ENCODE measurements at places on chromosomes 2 and 18.

- DNase-seq: no peak
These were observed 71.7 kb downstream of the TPGS2 start for GRCh38 chr18:36757081-36757480.

DNA sequence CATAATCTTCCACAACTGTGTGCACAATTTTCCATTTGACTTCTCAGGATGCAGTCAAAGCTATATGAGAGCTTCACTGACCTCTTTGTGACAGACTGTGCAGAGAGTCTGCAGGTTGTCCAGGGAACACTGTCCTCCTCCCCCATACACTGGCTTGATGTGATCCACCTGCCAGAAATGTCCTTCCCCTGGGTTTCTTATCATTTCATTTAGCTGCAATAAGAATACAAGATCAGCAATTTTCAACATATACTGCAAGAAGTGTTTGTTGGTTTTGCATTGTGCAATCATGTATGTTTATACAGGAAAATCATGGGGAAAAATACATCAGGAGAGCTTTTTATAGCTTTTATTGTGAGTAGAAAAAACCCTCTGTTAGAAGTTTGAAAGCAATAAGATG, 150.7 kb downstream of the RAB3GAP1 start:
- DNase-seq: no peak

DNA sequence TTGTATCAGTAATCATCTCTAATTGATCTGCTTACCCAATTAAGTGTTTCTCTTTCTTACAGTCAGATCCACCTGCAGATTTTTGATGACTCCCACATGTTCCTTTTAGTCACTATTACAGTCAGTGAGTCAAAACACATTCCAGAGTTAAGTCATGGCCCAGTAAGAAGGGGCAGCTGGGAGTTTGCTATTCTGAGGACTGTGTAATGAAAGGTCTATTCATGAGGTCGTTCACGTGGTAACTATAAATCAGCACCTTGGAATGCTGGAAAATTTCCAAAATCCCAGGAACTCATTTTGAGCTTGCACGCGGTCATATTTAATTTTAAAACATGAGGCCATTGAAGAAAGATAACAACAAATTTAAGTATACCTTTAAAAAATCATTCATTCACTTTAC, 252.5 kb downstream of the XIRP2 start:
- DNase-seq: no peak

GRCh38 chr2:218860950-218861381, 1.4 kb downstream of the WNT6 start:
- no peak for DNase-seq

DNA sequence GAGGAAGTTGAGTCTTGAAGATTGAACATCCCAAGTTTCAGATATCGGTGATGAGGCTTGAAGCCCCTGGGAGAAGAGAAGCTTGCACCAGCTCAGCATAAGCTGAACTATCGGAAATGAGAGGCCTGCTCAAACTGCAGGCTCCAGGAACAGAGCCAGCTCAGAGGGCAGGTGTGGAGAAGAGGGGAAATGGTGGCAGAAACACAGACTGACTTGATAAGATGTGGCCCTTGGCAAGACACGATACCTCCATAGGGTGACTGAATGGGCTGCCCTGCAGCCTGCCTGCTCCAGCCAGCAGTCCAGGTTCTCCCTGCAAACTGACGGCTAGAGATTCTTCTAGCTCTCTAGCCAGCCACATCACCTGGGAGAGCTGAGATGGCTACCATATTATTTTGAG, 86.6 kb downstream of the MYT1L start:
- DNase-seq: no peak

- DNase-seq: no peak
These were observed 571.6 kb downstream of the ARHGAP15 start for GRCh38 chr2:143700865-143701264.

GRCh38 chr18:23981369-23981980, 33.1 kb upstream of the TTC39C start:
- no peak for DNase-seq

DNA sequence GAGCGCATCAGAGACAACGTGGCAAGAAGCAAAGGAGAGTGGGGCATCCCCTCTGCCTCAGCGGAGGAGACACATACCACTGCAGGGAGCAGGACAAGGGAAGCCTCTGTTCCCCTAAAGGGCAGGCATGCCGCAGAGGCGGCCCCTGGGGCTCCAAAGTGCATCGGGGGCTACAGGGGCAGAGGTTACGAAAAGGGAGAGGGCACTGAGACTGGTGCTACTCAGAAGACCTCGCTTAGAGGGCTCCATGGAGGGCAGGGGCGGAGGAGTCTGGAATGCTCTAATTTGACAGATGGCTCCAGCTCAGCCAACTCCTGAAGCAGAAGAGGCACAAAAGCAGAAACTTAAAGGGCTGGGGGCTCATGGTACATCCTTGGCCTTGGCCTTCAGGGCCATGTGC, 39.8 kb downstream of the FAM178B start:
- DNase-seq: no peak

GRCh38 chr18:36419900-36420531, 122.5 kb downstream of the FHOD3 start:
- DNase-seq: no peak

GRCh38 chr2:32235315-32235714, 29.4 kb downstream of the NLRC4 start:
- no peak for DNase-seq

GRCh38 chr2:232104076-232104646, 142.6 kb downstream of the DIS3L2 start:
- no peak for DNase-seq

DNA sequence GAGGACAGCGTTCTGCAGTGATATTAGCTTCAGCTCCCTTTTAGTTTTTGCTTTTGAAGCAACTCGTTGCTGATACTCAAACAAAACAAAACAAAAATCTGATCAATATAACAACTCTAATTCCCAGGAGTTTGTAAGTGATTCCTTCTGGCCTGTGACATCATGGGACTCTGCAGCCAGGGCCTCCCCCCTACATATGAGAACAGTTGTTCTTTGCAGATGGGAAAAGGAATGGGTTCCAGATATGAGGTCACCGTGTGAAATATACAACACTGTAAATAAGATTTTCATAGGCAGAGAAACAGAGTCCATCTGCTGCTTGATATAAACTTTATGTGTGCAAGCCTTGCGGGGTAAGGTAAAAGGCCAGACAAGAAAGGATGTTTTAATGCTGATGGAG, 56.7 kb downstream of the DIS3L2 start:
- no peak for DNase-seq

GRCh38 chr2:48323146-48323545, 206.8 kb upstream of the STON1 start:
- DNase-seq: no peak

GRCh38 chr18:77000527-77000926, 132.1 kb downstream of the MBP start:
- peak; percentile 55 for DNase-seq

DNA sequence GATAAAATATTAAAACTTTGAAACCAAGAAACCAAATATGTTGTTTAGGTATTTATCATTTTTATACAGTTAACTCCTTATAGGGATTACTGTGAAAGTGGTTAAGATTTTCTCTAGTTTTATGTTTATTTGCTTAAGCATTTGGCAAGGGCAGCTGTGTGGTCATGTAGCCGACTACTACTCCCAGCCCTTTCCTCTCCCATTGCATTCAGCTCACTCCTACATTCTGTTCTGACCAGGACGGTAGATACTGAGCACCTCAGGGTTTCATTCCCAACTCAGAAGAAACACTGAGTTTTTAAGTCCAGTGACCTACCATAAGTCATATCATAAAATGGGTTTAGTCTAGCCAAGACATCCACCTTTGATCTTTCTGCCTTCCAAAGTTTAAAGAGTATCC, 19.8 kb downstream of the FZD5 start:
- no peak for DNase-seq

DNA sequence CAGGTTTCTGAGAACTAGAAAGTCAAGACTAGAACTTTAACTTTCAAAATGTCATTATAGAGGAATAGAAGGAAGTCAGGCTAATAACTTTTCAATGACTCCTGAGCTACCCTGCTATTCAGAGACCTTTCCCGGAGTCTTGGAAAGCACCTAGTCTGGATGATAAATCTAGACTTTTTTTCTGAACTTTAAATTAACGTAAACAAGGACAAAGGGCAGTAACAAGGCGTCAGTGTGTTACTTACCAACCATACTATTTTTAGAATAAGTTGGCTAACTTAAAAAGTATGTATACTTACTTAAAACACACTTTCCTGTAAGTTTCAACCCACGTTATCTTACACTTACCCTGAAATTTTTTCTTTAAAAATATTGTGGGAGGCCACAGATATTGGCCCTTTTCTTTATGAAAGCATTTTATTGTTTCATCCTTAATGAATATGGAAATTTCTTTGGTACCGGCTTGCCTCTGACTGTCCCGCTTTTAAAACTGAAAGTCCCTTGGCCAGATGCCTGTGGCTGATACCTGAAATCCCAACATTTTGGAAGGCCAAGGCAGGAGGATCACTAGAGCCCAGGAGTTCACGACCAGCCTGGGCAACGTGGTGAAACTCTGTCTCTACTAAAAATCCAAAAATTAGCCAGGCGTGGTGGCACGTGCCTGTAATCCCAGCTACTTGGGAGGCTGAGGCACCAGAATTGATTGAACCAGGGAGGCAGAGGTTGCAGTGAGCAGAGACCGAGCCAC, 9.7 kb downstream of the PMAIP1 start:
- DNase-seq: no peak

GRCh38 chr2:104849618-104850141, 4.2 kb upstream of the POU3F3 start:
- DNase-seq: peak; percentile 79

DNA sequence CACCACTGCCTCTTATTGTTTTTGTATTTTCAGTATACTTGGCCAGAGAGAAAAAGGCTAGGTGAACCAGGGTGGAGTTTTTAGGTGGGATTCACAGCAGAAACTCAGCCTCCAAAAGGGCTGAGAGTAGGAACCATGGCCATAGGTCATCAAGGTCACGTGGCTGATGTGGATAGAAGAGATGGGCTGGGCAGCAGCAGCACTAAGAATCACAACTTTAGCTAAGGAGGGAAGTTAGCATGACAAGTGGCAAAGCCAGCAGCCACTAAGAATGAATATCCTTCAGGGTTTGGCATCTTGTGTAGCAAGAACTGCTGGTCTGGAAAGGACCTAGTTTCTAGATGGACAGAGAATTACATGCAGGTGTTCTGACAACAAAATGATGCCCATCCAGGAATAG, 43.2 kb upstream of the SKA1 start:
- DNase-seq: no peak

- DNase-seq: no peak
These were observed 159.9 kb upstream of the ACVR2A start for GRCh38 chr2:147684903-147685302.

DNA sequence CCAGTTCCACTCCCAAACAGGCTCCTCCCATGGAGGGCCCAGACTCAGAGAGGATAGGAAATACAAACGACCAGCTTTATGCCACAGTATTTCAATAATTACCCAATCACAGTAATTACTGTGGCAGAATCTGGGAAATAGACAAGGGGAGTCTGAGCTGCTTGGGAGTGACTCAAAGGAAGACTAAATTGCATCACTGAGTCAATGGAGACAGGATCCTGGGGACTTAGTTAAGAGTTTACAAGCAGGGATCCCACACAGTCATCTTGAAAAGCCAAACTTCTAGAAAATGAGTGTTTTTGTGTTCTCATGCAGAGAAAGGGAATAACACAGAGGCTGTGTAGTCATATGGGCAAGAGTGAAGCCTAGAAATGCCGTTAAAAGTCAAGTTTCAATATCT, 1142.1 kb downstream of the CNTNAP5 start:
- no peak for DNase-seq

DNA sequence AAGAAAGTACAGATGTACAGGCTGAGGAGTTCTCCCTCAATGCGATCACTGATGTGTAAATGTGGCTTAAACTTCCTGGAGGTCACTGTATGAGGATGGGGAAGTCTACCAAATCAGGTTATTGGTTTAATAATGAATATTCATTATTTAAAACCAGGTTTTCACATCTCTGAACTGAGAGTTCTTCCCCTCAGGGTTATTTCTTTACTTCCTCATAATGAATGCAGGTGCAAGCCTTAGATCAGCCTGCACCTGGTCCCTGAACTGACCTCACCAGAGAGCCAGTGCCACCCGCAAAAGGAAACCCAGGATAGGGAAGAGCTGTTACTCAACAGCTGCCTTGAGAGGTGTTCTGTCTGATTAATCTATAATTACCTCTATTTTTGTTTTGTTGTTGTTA, 369.0 kb downstream of the EPHA4 start:
- DNase-seq: no peak

Measured in activated CD8-positive, alpha-beta T cell treated with anti-CD3 and anti-CD28 coated beads, Interleukin-2, amount 10 ng/mL, durations not matched to agents 7 days and 5 days (primary cell).